Natural killer cell treated with Interleukin-12 subunit alpha and Interleukin-12 subunit beta and Interleukin-15 and Interleukin-18, amount 100 ng/mL, for 72 hours (primary cell): ENCODE measurements at places on chromosomes 12 and 14.

DNA sequence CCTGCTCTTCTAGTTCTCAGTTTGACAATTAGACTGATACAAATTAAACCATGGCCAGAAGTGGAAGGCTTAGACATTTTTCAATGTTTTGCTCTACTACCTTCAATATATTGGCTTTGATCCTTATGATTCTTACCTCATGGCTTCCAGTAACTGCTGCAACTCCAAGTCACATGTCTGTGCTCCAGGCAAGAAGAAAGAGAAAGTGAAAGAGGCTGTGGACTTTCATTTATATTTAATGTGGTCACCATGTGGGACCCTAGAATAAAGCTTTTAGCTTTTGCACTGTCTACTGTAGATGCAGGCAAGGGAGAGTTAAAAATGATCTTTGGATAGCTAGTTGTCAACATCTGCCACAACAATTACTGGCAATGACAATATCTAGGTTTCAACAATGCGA, 214.3 kb upstream of the PDE3A start:
- no peak for DNase-seq

DNA sequence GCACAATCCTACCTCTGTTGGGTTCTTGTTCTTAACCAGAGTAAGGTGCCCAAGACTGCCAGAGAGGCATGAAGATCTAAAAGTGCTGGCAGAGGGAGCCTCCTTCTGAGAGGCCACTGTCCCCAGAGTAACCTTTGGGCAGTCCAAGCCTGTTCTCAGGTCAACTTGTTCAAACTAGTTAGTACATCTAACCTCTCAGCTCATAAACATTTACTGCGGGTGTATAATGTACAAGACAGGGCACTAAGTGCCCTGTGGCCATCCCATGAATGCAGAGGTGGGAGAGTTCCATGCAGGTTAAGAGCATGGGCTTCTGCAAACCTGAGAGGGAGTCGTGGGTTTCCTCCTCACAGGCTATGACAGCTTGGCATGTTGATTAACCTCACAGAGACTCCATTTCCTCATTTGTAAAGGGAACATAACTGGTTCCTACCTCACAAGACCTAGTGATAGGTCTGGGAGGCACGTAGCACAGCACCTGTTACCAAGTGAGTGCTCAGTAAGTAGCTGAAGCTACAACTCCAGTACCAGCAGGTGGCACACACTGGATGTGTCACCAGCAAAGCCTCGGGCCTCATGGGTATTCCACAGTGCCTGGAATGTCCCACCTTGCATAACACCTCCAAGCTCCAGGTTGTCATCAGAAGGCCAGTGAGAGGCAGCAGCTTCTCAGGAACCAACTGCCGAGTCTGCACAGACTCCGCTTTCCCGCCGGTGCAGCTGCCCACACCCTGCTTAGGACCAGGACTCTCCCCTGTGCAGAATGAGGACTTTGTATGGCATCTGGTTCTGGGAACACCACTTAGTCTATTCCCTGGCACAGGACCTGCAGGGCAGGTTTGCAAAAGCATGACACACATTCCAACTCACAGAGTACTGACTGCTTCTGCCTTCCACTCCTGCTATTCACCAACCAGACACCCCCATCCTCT, 4.4 kb downstream of the VDR start:
- no peak for DNase-seq

DNA sequence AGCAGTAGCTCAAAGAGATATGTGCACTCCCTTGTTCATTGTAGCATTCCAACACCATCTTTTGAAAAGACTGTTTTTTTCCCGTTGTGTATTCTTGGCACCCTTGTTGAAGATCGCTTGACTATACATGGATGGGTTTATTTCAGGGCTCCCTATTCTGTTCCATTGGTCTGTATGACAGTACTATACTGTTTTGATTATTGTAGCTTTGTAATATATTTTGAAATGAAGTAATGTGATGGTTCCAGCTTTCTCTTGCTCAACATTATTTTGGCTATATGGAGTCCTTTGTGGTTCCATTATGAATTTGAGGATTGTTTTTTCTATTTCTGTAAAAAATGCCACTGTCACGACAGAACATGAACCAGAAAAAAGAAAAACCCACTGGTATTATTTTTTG, 25.7 kb downstream of the BRMS1L start:
- DNase-seq: no peak

DNA sequence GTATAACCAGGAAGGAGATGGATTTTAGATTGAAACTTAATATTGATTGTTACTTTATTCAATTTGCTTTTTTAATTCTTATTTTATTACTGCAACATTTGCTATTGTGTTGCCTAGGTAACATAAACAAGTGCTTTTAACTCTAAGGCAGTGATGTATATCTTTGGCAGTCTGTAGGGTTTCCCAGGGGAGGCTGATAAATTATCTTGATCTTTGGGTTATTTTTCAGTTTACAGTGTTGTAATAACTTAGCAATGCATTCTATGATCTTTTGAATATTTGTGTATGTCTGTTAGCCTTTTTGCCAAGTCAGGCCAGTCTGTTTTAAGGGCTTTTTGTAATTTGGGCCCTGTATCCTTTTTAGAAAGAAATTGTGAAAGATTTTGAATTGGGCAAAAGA, 7.8 kb upstream of the DTD2 start:
- no peak for DNase-seq

DNA sequence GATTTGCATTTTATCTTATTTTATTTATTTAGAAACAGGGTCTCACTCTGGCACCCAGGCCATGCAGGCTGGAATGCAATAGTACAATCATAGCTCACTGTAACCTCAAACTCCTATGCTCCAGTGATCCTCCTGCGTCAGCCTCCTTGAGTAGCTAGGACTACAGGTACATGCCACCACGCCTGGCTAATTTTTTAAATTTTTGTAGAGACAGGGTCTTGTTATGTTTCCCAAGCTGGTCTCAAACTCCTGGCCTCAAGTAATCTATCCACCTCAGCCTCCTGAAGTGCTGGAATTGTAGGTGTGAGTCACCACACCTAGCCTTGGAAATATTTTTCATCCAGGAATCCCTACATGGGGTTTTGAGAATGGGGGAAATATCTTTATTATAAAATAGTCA, 84.6 kb downstream of the MAPKAPK5 start:
- no peak for DNase-seq
